ENCODE measurements at places on chromosomes 6 and 20. TPM values are rescaled to one million over a fixed set of nuclear protein-coding genes. Genes with fewer than 3 reads are reported as not detected.

- no peak for DNase-seq
Observed at GRCh38 chr6:116010386-116010785, 50.3 kb downstream of the FRK start.

GRCh38 chr6:166477647-166478365 lies 95.1 kb upstream of the MPC1 start:
- DNase-seq: no peak

Gene GPX5
- not detected for total RNA-seq

DNA sequence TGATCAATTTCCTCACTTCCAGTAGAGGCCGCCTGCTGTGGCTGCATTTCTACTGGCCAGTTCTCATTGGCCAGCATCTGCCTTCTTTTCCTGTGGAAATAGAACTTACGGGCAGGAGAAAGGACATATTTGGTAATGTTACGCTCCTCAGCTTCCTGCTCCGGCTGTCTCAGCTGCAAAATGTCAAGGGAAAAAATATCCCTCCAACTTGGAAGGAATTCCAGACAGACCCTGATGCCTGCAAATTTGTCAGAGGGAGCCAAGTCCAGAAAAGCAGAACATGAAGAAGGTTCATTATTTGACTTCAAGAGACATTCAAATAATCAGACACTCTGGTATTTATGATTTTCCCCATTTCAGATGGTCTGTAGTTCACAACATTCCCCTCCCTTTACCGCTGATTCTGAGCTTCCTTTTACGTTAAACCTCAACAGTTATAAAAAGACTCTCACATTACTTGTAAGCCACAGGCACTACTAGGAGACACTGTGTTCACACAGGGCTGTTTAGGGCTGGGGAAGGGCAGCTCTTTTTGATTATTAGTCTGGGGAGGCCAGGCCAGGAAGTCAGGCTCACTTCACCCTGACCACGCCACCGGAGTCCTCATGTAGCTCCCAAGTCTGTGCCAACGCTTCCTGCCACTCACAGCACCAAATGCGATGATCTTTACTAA lies 179.6 kb upstream of the CCN2 start:
- DNase-seq: peak; percentile 52

DNA sequence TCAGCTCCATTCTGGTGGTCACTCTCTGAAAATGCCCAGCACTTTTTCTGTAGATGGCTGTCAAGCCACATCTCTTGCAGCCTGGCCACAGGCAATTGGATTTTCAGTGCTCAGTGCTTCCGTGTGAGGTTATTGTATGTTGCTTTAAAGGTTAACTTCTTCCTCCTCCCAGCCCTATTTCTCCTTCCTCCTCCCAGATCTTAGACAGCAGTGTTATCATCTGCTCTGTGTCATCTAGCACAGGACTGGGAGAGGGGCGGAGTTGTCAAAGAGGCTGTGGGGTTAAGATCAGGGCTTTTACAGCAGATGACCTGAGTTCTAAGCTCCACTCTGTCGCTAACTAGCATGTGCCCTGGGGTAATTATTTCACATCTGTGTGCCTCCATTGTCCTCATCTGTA lies 129.0 kb downstream of the PHACTR3 start:
- DNase-seq: no peak

Gene EEF1A2
- total RNA-seq: 1,346 TPM

GRCh38 chr20:22575087-22575721 lies 9.2 kb downstream of the FOXA2 start:
- DNase-seq: no peak

Gene AGPAT1
- total RNA-seq: 49.7 TPM

Gene UNC93A
- total RNA-seq: not detected

- no peak for DNase-seq
Observed at GRCh38 chr20:3237011-3237957, 1.7 kb downstream of the SLC4A11 start.

GRCh38 chr6:167094436-167094819 lies 28.5 kb upstream of the CCR6 start:
- no peak for DNase-seq

DNA sequence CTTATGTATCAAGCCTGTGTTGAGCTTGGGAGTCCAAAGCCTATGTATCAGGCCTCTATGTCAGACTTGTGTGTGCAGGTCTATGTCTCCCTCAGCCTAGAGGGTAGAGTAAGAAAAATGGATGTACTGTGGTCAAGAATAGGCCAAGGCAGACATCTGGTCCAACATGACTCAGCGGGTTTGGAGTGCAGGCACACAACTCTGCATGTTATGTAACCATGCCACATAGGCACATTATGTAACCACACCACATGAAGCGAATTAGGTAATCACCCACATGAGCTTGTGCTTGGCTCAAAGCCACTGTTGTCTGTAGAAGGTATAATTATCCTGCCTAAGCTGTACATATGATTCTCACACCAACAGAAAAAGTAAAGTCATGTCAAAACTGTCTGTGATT lies 1190.5 kb upstream of the EYS start:
- no peak for DNase-seq

DNA sequence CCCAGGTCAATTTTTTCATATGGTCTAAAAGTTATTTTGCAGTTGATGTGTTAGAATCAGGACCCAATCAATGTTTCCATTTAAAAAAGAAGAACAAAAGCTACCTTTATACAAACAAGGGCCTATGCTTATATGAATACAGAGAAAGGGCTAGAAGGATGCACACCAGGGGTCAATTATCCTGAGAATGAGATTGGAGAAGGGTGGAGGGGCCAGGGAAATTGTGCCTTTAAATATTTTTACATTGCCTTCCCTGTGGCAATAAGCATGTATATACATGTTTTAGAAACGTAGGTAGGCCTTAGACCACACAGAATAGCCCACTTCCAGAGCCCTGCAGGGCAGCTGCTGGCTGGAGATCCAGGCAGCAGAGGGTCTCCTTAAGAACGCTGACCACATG lies 12.7 kb downstream of the EXOC2 start:
- no peak for DNase-seq

Gene PRPH2
- total RNA-seq: 0.47 TPM

Gene HLA-DOA
- total RNA-seq: 1.8 TPM

GRCh38 chr6:109261811-109262210 lies 120.5 kb downstream of the CD164 start:
- no peak for DNase-seq

GRCh38 chr6:97437087-97437486 lies 154.1 kb upstream of the MMS22L start:
- DNase-seq: no peak

Gene HSPA1L
- total RNA-seq: 2.0 TPM

GRCh38 chr20:63651942-63652191 lies 1.4 kb downstream of the STMN3 start:
- no peak for DNase-seq

- DNase-seq: no peak
Observed at GRCh38 chr6:71324194-71324785, 35.7 kb downstream of the OGFRL1 start.

Gene FAM229B
- total RNA-seq: 69.3 TPM

Gene SRSF6
- 56.5 TPM for total RNA-seq

DNA sequence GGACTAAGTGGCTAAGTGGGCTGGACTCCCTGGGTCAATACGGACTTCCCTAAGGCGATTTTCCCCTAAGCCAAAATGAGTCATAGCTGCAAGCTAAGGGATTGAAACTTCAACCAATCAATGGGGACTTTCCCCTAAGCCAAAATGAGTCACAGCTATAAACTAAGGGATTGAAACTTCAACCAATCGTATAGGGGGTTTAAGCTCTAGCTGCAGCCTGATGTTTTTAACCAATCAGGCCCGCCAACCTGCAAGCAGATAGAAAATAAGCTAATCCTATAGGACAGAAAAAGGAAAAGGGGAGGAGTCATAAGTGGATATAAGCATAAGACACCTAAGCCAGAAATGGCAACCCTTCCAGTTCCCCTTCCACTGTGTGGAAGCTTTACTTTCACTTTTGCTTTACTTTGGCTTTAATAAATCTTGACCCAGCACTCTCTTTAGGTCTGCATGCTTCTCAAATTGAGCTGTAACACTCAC lies 655.0 kb upstream of the HS3ST5 start:
- no peak for DNase-seq

- DNase-seq: no peak
Observed at GRCh38 chr20:38278763-38279162, 18.2 kb upstream of the KIAA1755 start.

DNA sequence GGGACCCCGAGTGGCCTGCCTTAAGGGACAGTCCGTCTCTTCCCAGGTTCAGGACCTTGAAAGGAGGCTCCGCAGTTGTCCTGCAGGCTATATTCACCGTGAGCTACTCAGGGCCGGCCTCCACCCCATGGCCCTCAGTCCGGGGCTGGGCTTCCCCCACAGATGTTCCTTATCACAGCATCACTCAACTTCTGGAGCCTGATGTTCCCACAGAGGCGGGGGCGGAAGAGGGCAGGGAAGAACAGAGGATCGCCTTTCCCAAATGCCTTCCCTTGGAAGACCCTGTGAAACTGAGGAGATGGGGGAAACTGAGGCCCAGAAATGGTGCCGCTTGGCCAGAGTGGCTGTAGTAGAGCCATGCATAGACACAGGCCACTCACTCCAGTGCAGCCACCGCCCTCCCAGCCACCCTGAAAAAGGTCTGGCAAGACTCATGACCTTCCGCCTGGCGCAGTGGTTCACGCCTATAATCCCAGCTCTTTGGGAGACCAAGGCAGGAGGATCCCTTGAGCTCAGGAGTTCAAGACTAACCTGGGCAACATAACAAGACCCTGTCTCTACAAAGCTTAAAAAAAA lies 4.3 kb upstream of the COX4I2 start:
- DNase-seq: peak; percentile 53

Gene TRIM15
- not detected for total RNA-seq

Gene SNAI1
- 0.82 TPM for total RNA-seq

Gene OR2H2
- total RNA-seq: not detected

GRCh38 chr6:112298816-112299281 lies 44.5 kb upstream of the LAMA4 start:
- no peak for DNase-seq

- no peak for DNase-seq
Observed at GRCh38 chr6:17589406-17590096, 10.6 kb upstream of the FAM8A1 start.

Gene KCNK17
- total RNA-seq: not detected

- no peak for DNase-seq
Observed at GRCh38 chr6:105191351-105191750, 11.5 kb upstream of the POPDC3 start.

GRCh38 chr6:11921017-11921438 lies 91.1 kb upstream of the HIVEP1 start:
- peak; percentile 66 for DNase-seq

GRCh38 chr6:107448776-107449175 lies 10.6 kb downstream of the PDSS2 start:
- DNase-seq: no peak

- no peak for DNase-seq
Observed at GRCh38 chr6:12275107-12275506, 15.1 kb upstream of the EDN1 start.

- DNase-seq: no peak
Observed at GRCh38 chr20:63232235-63233060, 3.3 kb upstream of the BIRC7 start.

DNA sequence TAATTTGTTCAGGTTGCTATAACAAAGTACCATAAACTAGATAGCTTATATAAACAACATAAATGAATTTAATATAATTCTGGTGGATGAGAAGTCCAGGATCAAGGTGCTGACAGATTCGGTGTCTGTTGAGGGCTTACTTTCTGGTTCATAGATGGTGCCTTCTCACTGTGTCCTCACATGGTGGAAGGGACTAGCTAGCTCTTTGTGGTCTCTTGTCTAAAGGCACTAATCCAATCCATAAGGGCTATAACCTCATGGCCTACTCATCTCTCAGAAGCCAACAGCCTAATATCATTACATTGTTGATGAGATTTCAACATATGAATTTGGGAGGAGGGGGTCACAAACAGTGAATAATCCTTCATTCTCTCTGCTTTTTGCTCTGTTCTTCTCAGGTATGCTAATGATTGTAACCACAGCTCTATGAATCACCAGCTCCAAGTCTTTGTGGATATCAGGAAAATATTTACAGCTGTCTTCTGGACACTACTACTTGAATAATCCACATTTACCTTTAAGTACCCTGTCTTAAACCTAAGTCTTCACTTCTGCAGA lies 122.3 kb downstream of the NKAIN2 start:
- DNase-seq: no peak

GRCh38 chr6:159640322-159640721 lies 52.7 kb downstream of the SOD2 start:
- no peak for DNase-seq

DNA sequence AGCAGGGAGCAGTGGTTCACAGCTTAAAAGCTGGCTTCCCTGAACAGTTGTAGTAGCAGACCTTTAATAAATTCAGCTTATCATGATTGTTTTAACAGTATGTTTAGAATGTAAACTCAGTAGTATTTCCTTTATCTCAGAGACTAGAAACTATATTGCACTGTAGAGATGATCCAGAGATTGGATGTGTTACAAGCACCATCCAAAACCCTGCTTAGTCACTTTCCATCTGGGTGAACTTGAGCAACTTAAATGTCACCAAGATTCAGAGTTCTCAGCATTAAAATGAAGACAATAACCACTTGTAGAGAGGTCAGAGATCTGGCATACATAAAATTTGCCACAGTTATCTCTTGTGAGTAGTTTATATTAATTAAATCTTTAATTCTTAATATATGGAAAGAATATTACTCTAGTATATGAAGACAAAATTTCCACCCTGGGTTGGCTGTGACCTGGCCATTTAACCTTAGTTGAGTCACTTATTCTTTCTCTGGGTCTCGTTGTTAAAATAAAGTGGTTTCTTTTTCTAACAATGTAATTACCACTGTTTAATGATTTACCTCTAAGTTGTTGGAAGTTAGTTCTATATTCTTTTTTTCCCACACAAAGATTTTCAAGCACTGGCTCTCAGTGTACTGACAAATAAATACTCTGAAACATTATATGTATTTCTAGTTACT lies 239.2 kb upstream of the FKBP1C start:
- DNase-seq: no peak

DNA sequence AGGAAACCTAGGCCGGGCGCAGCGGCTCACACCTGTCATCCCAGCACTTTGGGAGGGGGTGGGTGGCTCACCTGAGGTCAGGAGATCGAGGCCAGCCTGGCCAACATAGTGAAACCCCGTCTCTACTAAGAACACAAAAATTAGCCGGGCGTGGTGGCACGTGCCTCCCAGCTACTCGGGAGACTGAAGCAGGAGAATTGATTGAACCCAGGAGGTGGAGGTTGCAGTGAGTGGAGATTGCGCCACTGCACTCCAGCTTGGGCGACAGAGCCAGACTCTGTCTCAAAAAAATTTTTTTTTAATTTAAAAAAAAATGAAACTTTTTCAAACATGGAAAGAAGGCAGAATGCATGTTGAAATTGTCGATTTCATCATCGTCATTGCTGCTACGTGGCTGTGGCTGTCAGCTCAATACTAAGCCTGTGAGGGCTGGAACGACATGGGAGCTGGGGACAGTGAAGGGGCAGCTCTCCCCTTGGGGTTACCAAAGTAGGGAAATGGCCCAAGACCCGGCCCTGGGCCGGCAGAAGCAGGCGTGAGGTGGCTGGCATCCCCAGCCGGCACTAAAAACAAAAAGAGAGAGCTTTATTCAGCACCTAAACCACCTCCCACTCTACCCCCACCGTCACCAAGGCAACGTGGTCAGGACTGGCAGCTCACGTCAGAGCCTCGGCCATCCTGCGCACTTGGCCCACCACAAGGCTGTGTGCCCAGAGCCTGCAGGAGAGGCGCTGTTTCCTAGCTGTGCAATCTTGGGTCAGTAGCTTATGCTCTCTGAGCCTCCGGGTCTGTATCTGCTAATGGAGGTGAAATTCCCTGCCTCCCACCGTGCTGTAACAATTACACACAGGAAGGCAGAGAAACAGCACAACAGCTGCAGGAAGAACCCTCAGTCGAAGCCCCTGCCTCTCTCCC lies 30.8 kb downstream of the AGPAT4 start:
- no peak for DNase-seq
